Suppressor macrophage (primary cell): ENCODE measurements at places on chromosomes 4 and X.

DNA sequence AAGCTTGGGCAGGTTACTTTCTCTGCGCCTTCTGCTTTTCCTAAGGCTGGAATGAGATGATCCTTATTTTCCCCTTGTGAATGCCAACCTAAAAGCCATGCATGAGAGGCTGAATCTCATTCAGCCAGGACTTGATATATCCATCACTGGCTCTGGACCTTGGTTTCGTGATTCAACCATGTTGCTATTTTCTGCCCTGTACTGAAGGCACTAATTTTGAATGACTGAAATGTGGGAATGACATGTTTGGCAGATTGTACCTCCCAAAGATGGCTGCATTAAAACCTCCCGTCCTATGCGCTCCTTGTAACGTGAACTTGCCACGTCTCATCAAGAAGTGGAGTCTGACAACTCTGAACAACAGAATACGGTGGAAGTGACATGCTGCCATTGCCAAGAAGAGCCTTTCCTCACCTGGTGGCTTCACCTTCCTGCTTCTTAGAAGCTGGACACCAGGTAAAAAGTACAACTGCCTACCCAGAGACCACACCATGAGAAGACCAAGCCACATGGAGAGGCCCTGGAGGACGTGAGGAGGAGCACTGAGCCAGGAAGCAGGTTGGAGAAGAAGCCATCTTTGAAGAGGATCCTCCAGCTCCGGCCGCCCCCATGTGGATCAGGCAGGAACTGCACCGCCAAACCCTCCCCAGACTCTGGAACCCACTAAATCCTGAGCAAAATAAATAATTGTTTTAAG is 174.5 kb downstream of the NSUN7 start:
- peak; percentile 86 for DNase-seq

DNA sequence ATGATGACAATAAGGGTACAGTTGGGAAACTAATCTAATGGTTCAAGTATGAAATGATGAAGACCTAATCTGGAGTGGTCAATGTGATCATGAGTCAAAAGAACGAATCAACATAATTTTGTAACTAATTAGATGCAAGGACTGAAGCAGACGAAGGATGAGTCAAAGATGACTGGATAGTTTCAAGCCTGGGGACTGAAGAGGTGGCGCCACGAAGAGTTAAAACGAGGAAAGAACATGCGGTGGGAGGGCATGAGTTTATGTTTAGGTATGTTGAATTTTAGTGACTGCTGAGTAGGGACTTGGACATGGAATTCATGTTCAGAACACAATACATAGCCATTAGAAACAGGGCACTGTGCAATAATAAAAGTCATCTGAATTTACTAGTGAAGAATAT is 221.5 kb upstream of the FAM241A start:
- DNase-seq, result no peak

- no peak for DNase-seq
Measured at GRCh38 chr4:54155936-54156335, 56.0 kb downstream of the GSX2 start.

GRCh38 chr4:87033902-87034301 is 99.1 kb downstream of the AFF1 start:
- no peak for DNase-seq

DNA sequence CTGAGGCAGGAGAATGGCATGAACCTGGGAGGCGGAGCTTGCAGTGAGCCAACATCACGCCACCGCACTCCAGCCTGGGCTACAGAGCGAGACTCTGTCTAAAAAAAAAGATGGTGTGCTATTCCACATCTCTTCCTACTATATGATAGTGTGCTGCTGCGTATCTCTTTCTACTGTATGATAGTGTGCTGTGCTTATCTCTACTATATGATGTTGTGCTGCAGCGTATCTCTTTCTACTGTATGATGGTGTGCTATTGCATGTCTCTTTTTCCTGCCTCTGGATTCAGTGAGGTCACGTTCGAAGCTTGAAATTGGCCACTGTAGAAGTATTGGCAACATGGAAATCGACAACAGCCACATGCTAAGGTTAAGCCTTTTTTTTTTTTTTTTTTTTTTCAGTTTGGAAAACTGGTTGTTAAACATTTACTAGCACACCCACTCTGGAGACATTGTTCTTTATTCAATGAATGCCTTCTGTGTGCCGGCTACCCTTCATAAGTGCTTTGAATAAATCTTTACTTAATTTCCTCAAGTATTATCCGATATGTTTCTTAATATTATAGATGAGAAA is 31.0 kb downstream of the ARFIP1 start:
- no peak for DNase-seq

- no peak for DNase-seq
Measured at GRCh38 chr4:150501983-150502382, 80.0 kb upstream of the MAB21L2 start.

DNA sequence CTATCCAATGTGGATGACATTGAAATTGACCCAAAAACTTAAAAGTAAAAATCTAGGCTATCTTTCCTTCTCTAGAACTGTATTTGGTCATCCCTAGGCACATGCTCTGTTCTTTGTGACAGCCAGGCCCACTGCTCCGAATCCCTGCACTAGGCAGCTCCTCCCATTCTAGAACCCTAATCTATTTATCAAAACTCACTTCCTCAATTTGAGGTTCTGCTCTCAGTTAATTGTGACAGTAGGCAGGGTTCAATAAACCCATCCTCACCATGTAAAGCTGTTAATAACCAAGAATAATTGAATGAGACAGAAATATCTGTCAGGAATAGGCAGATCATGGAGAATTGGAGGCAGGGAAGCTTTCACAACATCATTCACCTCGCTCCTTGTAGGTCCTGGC is 51.9 kb upstream of the IRF2 start:
- no peak for DNase-seq

- peak; percentile 35 for DNase-seq
Measured at GRCh38 chr4:159206427-159206871, 103.6 kb downstream of the RAPGEF2 start.

DNA sequence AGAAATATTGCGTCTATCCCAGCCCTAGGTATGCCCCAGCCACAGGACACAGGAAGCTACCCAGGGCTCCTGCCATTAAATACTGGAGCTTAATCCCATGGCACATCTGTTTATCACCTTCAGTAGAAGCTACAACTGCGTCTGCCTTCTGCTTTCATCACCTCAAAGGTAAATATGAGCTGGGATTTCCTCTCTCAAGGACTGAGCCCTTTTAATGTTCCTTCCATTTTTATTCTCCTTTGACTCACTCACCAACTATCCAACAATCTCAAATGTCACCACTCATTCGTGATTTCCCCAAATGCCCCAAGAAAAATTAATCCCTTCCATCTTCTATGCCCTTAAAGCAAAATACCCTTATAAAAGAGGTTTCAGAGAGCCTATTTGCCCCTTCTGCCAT is 1.8 kb upstream of the MID1 start:
- no peak for DNase-seq

GRCh38 chr4:1466034-1466862 is 60.0 kb upstream of the NKX1-1 start:
- DNase-seq, result no peak

GRCh38 chr4:156672492-156673305 is 298.9 kb downstream of the PDGFC start:
- DNase-seq, result no peak

DNA sequence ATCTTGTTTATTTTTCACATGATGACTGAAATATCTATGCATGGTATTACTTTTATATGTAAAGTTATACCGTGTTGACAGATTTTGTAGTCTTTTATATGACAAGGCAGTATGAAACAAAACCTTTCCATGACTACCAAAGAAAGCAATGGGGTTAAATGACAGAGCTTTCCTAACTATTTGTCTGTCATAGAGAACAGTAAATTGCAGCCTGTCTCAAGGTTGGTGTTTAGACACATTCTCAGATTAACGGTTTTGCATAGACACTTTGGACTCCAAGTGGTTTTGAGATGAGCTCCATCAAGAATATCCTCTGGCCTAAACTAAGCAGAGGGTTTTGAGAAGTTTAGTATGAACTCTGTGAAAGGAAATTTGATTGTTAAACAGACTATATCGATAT is 180.7 kb upstream of the TENM3 start:
- DNase-seq, result no peak

DNA sequence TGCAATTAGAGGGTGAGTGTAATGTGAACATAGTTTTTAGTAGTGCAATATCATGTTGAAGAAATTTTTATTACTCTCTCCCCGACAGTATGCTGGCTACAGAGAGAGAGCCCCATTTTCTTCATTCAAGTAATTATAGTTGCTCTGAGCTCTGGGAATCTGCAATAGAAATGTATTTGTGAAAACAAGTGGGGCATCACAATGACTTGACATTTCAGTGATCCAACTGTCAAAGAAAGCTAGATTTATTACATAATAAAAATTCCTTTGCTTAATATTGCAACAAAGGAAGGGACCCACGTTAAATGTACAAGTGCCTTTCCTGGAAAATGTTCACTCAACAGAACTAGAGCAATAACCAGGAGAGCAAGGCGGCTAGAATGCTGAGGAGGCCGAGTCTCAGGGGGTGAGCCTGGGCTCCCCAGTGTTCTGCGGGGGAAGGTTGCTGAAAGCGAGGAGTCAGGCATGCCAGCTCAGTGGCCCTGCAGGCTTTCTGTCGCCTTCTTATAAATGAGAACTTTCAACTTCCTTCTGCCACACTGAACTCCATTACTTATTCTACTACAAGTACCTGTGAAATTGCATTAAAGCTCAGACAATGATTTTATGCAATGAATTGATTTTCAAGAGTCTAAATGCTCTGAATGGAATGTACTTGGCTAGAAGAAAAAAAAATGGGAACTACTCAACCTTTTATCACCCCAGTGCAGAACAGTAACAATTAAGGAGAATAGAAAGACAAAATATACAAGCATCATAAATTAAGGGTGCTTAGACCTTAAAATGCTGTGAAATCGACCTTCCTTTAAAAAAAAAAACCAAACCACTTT is 476.4 kb downstream of the AFF2 start:
- DNase-seq, result no peak
